ENCODE measurements at places on chromosomes 12 and 14.

- peak; percentile 27 for DNase-seq
Observed at GRCh38 chr12:107236824-107237511, 143.6 kb upstream of the CRY1 start.

DNA sequence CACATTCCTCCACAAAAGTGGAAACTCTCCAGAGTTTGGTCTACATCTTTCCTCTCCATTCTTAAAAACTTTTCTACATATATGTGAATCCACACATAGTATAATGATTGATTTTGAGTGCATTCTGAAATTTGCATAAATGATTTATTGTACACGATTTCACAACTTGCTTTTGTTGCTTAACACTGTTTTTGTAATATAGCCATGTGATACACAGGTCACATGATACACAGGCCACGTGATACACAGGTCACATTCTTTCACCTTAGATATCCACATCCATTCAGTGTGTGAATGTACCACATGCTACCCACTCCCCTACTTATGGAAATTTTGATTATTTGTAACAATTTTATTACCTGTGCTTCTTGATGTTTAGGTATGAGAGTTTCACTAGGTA is 319.1 kb downstream of the ZFP36L1 start:
- no peak for DNase-seq

- DNase-seq, result no peak
Observed at GRCh38 chr14:61706096-61706690, 10.9 kb downstream of the HIF1A start.

DNA sequence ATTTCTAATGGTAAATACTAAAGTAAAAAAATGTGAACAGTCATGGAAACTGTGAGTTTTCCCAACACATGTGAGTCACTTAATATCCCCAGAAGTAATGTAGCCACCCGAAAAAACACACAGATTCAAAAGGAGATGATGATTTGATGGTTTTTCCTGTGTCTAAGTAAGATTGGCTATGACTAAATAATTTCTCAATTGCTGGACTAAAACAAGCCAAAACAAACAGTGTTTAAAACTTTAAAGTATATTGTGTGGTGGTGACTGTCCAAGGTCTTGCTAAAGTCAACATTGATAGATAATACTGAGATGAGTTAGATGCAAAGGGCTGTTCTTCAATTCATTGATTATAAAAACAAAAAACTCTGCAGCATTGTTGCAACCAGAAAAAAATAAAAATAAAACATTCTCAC is 89.6 kb upstream of the SOX5 start:
- DNase-seq, result no peak

DNA sequence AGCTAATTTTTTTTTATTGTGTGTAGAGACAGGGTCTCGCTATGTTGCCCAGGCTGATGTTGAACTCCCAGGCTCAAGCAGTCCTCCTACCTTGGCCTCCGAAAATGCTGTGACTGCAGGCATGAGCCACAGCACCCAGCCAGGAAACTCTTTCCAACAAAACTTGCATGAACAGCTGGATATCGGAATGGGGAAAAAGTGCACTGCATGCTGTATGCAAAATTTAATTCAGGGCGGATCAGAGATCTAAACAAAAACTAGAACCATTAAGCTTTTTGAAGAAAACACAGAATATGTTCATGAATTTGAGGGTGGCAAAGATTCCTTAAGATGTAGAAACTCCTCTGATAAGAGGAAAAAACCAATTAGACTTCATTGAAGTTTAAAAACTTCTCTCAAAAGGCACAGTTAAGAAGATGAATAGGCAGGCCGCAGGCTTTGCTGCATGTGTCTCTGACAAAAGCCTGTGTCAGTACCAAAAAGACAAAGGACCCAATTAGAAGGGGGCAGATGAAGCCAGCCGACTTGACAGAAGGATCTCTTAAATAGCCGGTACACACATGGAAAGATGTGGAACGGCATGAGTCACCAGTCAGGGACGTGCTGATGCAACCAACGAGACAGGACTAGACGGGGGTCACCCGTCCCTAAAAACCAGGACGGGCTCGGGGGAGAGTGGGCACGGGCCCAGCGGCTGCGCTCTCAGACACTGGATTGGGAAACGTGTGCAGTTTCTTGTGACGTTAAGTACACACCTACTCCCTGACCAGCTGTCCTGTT is 34.8 kb upstream of the MMP17 start:
- no peak for DNase-seq

DNA sequence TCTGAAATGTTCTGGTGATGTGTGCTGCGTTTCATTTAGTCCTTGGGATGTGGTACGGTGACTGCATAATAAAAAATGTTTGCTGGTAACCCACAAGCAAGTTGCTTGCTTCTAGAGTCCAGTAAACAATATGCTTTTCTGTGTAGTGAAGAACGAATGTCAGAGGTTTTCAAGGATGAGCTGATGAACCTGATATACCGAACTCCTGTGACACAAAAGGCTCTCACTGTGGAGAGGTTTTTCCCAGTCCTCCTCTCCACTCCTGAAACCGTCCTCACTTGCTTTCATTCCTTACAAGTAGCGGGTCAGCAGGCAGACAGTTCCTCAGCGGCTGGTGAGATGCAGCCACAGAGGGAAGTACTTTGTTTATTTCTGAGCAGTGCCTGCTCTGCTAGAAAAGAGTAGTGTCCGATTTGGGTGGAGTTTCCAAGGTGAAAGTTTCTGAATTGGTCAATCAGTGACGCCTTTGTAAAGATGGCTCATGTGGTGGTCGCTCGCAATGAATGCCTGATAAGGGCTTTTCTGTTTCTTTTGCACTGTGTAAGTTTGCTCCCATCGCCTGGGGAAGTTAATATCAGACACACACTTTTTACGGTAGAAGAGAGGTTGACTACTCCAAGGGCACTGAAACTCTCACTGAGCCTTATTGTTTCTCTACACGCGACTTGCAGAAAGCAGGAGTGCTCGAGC is 3.0 kb downstream of the ETV6 start:
- no peak for DNase-seq

- DNase-seq, result no peak
Observed at GRCh38 chr14:84592770-84593169, 937.2 kb upstream of the FLRT2 start.

DNA sequence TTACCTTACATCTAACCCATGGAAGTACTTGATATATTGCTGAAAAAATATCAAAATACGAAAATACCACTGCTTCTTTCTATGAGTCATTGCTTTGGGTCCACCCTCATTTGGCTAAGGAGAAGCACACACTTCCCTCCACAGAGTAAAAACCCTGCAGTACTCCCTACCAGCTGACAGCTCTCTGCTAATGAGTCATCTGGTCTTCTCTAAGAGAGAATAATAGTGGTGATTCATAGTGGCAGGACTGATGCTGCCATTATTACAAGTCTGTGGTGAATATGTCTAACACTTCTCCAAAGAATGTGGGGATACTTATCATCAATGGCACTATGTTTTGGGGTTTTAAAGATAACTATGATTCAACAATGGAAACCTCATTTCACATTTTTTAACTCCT is 90.7 kb downstream of the PPFIA2 start:
- DNase-seq, result no peak

GRCh38 chr14:52911904-52912303 is 38.9 kb downstream of the FERMT2 start:
- no peak for DNase-seq

DNA sequence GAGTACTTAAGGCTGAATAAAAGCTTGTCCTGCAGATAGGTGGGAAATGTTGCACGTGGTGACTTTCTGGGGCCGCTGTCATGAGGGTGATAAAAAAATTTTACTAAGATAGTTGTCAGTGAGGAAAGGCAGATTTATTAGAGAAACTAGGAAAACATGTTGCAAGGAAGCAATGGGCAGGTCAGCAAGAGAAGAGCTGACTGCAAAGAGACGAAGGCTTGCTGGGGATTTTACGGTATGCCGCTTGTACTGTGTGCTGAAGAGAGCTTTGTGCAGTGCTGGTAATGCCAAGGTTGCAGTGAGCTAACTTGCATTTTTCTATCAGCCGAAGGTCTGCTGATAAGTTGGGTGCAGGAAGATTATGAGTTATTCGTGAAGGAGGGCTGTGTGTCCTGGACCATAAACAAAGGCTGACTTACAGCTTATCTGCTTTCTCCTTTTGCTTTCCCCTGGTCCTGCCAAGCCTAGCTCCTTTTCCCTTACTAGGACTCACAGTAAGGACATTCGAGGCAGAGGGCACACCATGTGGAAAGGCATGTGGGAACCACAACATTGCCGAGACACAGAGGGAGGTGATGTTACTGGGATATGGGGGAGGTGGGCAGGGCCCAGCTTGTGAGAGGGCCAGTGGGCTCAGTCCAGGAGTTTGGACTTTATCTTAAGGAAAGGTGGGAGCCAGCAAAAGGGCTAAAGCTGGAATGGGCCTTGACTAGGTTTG is 7.4 kb upstream of the CCDC88C start:
- DNase-seq, result no peak

- no peak for DNase-seq
Observed at GRCh38 chr14:102058961-102059360, 27.9 kb downstream of the HSP90AA1 start.

- DNase-seq, result no peak
Observed at GRCh38 chr14:70654632-70655031, 12.9 kb downstream of the TTC9 start.

- DNase-seq, result no peak
Observed at GRCh38 chr12:39012870-39013269, 107.5 kb upstream of the CPNE8 start.

- DNase-seq, result no peak
Observed at GRCh38 chr12:70581208-70581607, 56.0 kb downstream of the PTPRB start.

DNA sequence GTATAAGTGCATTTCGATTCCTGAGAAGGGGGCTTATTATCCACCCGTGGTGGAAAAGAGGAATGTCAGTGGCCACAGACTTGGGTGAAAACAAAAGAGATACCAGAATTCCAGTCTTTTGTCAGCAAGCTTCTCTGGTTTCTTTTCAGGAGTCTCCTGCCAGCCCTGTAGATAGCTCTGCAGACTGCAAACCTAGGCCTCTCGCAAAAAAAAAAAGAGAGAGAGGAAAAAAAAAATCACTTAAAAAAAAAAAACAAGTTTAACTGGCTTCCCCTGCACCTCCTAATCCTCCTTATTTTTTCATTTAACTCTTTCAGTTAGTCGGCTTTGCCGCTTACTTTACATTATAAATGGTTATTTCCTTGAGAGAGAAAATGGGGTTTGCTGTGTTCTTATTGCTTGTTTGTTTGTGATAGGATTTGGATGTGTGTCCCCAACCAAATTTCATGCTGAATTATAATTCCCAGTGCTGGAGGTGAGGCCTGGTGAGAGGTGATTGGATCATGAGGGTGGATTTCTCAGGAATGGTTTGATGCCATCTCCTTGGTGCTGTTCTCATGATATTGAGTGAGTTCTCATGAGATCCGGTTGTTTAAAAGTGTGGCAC is 170.0 kb downstream of the BCL11B start:
- peak; percentile 46 for DNase-seq

DNA sequence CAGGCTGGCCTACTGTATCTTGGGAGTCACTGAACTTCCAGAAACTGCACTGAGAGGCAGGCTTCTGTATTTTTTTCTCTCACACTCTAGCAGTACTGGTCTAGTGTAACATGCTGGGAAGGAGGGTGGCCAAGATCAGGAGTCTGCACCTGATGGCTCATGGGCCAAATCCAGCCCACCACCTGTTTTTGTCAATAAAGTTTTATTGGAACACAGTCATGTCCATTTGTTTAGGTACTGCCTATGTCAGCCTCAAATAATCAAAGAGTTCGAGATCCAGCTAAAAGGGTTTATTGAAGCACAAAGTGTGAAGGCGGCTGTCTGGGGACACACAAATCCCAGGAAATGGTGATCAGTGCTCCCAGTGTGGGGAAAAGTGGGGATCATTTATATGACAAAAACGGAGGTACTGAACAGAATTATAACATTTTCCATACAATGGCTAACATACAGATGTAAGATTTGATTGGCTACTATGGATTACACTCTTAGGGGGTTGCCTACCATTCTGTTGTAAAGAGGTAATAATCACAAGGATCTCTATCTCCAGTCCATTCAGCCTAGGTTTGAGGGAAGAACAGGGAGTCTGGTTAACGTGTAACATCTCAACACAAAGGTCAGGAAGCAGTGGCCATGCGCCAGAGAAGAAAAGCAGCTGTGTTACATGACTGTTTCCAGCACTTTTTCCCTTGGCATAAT is 12.9 kb downstream of the USP30 start:
- DNase-seq, result no peak

- no peak for DNase-seq
Observed at GRCh38 chr12:65634626-65635331, 189.5 kb upstream of the HMGA2 start.

DNA sequence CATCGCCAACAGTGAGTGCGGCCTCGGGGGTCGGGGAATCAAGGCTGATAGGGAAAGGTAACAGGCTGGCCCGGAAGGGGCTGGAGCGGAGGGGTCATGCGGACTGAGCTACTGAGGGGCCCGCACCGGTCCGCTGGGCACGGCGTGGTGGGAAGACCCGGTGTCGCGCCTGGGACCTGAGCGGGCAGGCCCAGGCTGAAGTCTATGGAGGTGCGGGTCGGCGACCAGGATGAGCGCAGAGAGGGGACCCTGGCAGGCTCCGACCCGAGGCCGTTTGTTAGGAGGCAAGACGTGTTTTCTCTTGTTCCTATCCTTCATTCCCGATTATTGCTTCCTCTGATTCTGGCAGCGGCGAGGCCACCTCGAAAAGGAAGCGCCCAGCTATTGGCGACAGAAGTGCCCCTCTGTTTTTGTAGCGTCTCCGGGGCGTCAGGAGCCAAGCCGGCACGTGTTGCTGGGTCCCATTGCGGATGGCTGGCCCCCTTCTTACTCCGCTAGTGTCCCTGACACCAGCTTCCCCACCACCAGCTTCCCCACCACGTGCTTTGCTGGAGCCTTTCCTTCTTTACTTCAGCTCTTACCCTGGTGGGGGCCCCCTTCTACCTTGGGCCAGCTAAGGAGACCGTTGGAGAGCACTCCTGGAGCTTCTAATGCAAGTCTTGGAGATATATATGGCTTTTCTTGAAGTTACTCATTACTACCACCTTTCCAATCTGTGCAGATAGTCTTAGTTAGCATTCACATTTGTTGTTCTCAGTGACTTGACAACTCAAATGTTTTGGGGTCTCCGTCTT is 653 bp downstream of the PA2G4 start:
- peak; percentile 28 for DNase-seq

- no peak for DNase-seq
Observed at GRCh38 chr12:15931590-15932053, 20.5 kb downstream of the DERA start.

DNA sequence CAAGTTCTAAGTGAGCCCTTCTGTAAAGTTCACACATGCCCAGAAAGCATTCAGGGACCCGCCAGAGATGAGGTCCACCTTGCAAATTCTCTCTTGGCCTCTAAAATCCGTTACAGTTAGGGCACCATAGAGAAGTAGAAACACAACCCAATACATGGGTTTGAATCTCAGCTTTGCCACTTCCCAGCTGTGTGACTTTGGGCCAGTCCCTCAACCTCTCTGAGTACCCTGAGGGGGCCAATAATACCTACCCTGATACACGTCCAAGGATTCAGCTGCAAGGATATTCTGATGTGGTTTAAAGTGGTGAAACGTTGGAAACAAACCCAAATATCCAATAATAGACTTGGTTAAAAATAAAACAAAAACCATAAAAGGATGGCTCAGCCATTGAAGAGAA is 11.7 kb downstream of the LHX5 start:
- no peak for DNase-seq

GRCh38 chr12:74490390-74491064 is 47.1 kb upstream of the ATXN7L3B start:
- no peak for DNase-seq

- DNase-seq, result no peak
Observed at GRCh38 chr12:68804657-68805591, 3.1 kb upstream of the MDM2 start.
